ENCODE measurements at places on chromosomes 5 and 9.

GRCh38 chr5:104754311-104754995 is 1191.9 kb upstream of the NUDT12 start:
- no peak for DNase-seq

GRCh38 chr5:58937031-58937681 is 354.3 kb downstream of the RAB3C start:
- no peak for DNase-seq

DNA sequence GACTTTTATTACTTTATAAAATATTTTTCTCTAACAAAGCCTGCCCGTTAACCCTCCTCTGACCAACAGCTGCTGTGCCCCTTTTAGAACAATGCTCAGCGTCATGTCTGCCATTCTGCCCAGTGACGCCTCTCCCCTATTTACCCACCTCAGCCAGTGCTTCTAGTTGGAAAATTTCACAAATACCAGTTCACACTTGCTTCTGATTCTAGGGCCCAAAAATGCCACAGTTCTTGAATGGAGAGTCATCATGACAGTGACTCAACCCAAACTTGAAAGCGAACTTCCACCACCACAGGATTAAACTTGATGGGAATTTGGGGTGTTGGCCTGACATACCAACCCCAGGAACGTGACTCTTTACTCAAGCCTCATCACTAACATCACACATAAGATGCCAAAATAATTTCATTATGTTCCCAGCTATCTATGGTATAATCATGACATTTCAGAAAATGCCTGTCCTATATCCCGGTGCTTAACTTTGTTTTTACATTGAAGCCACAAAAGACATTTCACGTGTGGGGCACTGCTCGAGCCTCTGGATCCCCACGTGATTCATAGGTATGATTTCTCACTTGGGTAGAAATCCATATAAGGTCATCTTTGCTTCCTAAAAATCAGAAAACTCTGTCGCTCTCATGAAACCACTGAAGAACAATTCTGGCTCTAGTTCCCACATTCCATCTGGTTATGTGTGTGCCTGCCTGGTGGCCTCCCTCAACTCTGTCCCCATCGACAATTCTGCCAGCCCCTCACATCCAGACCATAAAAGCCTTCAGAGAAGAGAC is 220.9 kb downstream of the ACTL7B start:
- DNase-seq = peak; percentile 66

DNA sequence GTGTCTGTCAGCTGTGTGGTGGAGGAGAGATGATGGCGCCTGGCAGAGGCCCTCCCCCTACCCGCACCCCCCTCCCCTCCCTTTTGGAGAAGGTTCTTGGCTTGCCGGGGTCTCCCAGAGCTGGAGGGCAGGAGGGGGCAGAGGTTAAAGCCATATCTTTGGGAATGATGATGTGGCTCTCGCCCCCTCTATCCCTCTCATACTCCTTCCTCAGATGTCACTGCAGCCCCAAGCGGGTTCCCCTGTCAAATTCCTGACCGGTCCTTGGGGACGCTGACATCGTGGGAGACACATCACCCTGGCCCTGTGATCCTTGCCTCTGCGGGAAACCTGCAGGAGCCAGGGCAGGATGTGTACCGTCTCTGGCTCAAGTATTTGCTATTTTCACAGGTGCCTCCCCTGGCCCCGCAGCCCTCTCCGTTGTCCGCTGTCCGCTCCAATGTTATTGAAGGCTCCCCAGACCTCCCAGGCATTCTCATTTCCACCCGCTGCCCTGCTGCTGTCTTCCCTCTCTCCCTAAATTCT is 109.5 kb downstream of the FOXD1 start:
- DNase-seq = no peak

DNA sequence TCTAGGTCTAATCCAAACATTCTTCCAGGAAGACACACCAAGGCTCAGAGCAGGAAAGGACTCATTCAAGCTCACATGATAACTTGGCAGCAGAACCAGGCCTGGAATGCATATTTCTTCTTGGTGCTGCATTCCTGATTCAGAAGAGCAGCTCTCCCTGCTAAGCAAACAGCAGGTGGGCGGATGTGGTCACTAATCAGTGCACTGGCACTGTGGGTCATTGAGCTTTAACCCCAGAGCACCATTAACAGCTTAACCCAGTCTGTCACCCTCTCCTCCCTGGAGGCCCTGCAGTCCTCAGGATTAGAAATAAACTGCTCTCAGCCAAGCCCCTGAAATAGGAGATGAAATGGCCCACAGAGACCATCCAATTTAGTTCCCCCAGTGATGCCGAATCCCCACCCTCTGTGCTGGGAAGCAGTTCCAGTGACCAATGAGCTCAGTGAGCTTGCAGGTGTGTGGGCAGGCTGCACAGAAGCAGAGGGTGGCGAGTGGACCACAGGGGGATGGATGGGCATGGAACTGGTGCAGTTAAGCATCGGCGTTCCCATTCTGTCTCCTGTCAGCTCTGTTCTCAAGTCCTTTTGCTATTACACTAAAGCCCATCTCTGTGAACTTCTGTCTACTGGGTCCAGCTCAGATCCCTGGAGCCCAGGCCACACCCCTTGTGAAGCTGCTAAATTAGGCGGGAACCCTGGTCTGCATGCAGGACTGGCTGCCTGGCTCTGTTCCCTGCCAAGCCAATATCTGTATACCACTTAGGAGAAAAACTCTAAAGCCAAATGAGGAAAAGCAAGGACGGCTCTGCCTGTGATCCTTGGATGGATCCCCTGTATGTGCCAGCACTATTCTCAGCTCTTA is 16.6 kb upstream of the MEGF9 start:
- DNase-seq = peak; percentile 76

DNA sequence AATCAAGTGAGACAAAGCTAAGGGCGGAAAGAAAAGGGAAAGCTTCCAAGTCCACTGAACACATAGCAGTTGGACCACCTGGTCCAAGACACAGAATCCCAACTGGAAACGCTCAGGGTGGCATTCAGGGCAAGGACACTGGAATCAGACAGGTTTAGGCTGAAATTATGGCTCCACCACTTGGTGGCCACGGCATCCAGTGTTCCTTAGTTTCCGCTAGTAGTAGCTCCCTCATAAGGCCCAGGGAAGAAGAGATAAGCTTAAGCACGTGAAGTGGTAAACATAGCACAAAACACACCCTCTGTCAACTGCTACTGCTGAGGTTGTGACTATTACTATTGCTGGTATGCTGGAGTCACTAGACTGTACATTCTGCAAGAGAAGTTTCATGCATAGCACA is 209.4 kb downstream of the GLIS3 start:
- DNase-seq = no peak

DNA sequence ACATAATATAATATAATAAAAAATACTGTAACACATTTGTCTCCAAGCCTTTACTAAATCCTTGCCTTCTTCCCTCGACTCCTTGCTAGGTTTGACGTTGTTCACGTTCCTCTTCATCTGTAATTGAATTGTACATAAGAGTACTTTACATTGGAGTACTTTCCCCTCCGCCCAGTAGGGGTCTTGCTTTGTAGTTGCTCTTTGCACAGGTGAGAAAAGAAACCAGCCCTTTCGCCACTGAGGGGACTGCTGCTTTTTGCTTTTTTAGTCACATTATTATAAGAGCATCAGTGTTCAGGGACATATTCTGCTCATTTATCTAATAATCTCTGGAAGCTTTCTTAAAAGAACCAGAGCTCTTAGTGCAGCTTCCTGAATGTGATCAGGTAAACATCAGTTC is 115.0 kb downstream of the CETN3 start:
- no peak for DNase-seq

DNA sequence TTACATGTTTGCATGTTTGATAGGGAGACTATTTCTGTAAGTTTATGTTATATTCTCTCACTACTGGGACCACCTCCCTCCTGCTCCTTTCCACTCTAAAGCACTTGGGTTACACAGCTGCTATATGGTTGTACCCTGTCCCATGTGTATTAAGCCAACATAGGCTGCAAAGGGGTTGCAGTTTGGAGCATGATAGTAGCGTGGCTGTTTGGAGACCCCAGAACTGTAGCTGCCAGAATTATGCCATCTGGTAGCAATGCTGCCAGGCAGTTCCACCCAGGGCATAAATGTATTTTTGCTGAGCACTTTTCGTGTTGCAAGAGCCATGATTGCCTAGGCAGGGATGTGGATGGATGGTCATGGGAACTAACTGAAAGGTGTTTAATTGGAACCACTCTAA is 81.8 kb downstream of the CNTLN start:
- no peak for DNase-seq

- DNase-seq = no peak
Observed at GRCh38 chr5:106865279-106865678, 805.5 kb downstream of the EFNA5 start.

- no peak for DNase-seq
Observed at GRCh38 chr9:117783828-117784227, 79.6 kb downstream of the TLR4 start.

GRCh38 chr5:683551-684481 is 9.3 kb downstream of the TPPP start:
- DNase-seq = no peak

DNA sequence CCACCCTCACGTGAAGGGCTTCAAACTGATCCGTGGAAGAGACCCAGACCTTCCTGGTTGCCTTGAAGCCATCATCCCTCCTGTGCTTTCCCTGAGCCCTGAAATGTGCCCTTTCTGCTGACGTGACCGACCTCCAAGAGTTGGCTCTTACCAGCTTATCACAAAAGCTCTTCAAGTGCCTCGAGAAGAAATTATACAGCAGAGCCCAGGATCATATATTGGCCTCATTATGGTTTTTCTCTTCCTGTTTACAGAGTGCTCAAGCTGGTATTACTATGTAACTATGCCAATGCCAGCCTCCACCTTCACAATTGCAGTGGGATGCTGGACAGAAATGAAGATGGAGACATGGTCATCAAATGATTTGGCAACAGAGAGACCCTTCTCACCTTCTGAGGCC is 66.0 kb downstream of the AOPEP start:
- no peak for DNase-seq

DNA sequence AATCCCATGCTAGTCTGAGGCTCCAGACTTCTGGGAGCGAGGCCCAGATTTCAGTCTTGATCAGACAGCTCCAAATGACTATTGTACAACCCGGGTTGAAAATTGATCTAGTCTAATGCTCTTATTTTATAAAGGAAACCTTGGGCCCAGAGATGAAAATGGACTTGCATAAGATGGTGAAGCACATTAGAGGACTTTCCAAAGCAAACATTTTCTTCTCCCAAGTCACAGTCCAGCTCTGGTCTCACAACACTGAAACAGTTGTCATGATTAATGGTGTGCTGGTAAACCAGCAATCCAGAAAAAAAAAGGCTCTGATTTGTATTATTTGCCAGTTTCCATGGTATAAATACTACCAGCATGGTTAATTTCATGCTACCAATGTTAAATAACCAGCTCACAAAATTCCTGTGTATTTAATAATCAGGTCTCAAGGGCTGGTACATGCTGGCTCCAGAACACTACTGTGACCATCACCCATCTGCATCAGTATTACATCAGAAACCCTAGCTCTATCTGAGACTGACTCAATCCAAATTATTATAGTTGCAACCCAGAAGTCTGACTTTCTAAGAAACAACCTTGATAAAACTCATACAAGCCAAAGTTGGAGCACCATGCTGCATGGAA is 32.5 kb upstream of the ABLIM3 start:
- peak; percentile 80 for DNase-seq

GRCh38 chr5:56354836-56355235 is 121.7 kb upstream of the ANKRD55 start:
- no peak for DNase-seq

- DNase-seq = no peak
Observed at GRCh38 chr9:71859939-71860338, 51.1 kb downstream of the ABHD17B start.

DNA sequence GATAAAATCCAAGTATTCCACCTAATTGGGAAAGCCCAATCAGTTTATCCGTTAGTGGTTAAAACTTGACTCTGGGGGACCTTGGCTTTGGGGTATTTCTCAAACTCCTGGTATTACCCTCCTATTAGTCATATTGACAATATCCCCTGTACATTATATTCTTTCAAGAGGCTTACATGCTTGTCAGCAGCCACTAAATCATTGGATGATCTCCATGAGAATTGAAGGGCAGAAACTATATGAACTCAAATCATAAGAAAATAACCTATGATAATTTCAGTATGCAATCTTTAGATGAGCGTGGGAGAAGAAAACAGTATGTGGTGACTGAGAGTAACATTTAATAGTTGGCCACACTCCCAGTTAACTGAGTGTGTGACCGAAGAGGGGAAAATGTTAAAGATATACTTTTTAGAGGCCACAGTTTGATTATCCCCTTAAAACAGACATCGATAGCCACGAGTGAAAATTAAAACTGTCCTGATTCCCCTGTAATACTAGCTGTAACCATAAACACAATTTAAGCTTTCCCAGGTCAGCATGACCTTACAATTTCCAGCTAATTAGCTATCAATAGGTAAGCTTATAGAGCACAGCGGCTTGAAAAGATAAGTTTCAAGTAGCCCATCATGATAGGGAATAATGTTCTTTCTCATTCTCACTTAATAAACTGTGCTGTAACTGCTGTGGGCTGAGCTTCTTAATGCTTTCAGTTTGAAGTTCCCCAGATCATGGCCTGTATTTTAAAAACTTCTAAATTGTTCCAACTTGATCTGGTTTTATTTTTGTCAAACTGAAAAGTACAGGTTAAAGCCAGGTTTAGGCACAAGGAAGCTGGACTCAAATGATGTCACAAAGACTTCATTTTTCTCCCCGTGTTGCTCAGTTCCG is 58.6 kb downstream of the PUM3 start:
- no peak for DNase-seq

GRCh38 chr5:120499876-120500563 is 35.9 kb downstream of the PRR16 start:
- DNase-seq = no peak

- no peak for DNase-seq
Observed at GRCh38 chr5:155406815-155407214, 393.3 kb downstream of the KIF4B start.

GRCh38 chr9:116137010-116137409 is 16.6 kb upstream of the PAPPA start:
- no peak for DNase-seq

- DNase-seq = no peak
Observed at GRCh38 chr5:32503261-32503660, 58.7 kb upstream of the ZFR start.

- DNase-seq = no peak
Observed at GRCh38 chr5:177410575-177410974, 1.2 kb upstream of the F12 start.

GRCh38 chr5:100900142-100900795 is 2.8 kb downstream of the ST8SIA4 start:
- DNase-seq = peak; percentile 43

GRCh38 chr9:76161541-76161940 is 232.7 kb downstream of the RFK start:
- peak; percentile 5 for DNase-seq

DNA sequence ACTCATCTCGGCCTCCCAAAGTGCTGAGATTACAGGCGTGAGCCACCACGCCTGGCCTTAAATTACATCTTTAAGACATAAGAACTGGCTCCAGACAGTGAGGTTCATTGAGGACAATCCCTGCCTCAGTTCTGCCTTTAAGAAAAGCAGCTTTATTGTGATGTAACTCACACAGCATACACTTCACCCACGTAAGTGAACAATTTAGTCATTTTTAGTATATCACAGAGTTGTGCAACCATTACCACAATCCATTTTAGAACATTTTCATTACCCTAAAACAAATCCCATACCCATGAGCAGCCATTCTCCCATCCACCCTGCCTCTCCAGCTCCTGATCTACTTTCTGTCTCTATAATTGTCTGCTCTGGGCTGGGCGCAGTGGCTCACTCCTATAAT is 24.0 kb upstream of the LTC4S start:
- no peak for DNase-seq

GRCh38 chr9:120408680-120409258 is 171.2 kb downstream of the CDK5RAP2 start:
- no peak for DNase-seq
